ENCODE measurements at places on chromosomes 1 and 21.

DNA sequence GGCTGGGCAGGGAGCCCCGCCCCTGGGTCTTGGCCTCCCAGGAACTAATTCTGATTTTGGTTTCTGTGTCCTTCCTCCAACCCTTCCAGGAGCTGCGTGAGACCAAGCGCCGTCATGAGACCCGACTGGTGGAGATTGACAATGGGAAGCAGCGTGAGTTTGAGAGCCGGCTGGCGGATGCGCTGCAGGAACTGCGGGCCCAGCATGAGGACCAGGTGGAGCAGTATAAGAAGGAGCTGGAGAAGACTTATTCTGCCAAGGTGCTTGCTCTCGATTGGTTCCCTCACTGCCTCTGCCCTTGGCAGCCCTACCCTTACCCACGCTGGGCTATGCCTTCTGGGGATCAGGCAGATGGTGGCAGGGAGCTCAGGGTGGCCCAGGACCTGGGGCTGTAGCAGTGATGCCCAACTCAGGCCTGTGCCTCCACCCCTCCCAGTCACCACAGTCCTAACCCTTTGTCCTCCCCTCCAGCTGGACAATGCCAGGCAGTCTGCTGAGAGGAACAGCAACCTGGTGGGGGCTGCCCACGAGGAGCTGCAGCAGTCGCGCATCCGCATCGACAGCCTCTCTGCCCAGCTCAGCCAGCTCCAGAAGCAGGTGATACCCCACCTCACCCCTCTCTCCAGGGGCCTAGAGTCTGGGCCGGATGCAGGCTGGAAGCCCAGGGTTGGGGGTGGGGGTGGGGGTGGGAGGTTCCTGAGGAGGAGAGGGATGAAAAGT lies 18.5 kb upstream of the SEMA4A start:
- DNase-seq = no peak

GRCh38 chr1:101161619-101162018 lies 75.2 kb upstream of the S1PR1 start:
- DNase-seq = no peak

GRCh38 chr1:243718893-243719292 lies 131.2 kb downstream of the AKT3 start:
- DNase-seq = no peak

GRCh38 chr1:161962091-161962887 lies 61.4 kb downstream of the OLFML2B start:
- peak; percentile 33 for DNase-seq

DNA sequence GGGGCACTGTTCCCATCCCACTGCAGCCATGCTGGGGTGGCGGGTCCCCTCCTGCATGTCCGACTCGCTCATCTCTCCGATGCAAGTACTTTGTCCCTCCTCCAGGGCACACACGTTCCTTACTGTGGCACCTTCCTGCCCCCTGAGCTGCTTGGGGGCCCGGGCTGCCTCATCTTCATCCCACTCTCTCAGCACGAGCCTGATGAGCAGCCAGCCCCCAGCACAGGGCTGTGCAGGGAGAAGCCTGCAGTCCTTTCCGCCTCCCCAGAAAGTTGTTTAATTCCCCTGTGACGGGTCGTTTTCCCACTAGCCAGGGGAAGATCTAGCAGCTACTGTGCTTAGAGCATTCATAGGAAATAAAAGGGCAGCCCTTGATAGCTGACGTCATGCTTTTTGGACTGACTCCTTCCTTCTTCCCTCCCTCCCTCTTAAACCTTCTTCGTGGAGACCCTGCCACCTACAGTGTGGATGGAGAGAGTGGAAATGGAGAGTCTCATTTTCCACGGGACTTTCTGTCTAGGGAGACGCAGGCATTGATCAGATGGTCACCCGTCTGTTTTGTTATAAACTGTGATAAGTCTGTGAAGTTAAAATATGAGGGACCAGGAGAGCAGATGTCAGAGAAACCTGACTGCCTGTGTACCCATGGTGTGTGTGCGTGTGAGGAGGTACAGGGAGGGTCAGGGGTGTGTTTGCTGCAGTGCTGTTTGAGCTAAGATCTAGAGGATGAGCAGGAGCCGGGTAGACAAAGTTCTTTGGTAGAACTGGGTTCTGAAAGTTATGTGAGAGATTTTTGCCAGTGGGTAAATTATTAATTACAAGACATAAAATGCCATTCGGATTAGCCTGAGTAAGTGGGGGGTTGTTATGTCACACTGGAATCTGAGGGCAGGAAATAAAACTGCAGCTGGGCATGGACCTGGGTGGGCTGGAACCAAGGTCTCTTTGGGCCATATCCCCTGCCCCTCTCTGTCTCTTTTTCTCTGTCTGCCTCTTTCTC lies 34.3 kb downstream of the GPR137B start:
- no peak for DNase-seq

GRCh38 chr1:32742199-32742947 lies 39.8 kb upstream of the SYNC start:
- no peak for DNase-seq

GRCh38 chr1:62426794-62427193 lies 10.1 kb upstream of the USP1 start:
- no peak for DNase-seq

GRCh38 chr1:14654554-14654953 lies 56.1 kb downstream of the KAZN start:
- no peak for DNase-seq

DNA sequence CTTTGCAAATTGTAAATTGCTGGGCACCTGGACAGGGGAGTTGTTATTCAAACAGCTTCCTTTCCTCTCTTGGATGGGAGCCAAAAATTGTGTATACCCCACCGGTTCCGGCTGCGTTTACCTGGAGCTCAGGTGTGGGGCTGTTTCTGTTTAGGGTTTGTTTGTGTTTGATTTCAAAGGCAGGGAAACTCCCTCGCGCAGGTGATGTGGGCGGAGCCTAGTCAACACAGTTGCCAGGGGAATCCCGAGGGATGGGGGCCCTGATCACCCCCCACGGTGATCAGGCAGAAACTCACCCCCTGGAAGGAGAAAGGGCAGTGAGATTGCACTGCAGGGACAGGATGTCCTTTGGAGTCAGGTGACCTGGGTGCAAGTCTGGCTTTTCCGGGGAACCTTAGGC lies 28.3 kb downstream of the CDCP2 start:
- no peak for DNase-seq

GRCh38 chr1:26023826-26024225 lies 2.3 kb downstream of the EXTL1 start:
- DNase-seq = no peak

DNA sequence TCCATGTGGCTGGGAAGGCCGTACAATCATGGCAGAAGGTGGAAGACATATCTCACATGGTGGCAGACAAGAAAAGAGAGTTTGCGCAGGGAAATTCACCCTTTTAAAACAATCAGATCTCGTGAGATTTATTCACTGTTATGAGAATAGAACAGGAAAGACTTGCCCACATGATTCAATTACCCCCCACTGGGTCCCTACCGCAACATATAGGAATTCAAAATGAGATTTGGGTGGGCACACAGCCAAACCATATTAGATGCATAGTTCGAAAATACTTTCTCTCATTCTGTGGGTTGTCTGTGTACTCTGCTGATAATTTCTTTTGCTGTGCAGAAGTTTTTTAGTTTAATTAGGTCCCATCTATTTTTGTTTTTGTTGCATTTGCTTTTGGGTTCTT lies 990.3 kb downstream of the PLA2G4A start:
- no peak for DNase-seq

- DNase-seq = peak; percentile 54
Observed at GRCh38 chr1:39576016-39576657, 453 bp downstream of the PABPC4 start.

- DNase-seq = peak; percentile 3
Observed at GRCh38 chr1:18581420-18581880, 49.2 kb upstream of the PAX7 start.

DNA sequence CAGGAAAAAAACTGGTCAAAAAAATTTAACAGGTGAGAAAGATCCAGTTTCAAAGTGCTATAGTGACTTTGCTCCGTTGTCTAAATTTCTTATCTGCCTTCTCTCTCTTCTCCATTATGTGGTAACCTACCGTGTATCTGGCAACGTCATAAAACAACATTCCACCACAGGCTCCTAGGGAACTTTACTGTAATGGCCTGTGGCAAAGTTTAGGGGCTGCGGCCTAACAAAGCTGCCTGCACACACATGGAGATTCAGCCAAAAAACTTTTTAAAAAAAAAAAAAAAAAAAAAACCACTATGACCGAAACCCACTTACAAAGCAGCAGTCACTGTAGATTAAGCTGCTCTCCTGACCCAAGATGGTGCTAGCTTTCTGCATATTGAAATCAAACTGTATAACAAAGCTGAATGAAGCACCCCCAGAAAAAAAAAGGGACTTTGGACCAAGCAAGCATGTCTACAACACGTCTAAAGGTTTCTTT lies 202.6 kb downstream of the SLC45A1 start:
- DNase-seq = no peak

- peak; percentile 24 for DNase-seq
Observed at GRCh38 chr1:155909894-155910293, 1.3 kb downstream of the RIT1 start.

Data from CD4-positive, alpha-beta T cell treated with Interferon alpha-2 for 1 hour (primary cell).